NCI-H2029 treated with DMSO at 0.1 percent for 48 hours (cell line): ENCODE measurements at places on chromosomes 3 and 15.

DNA sequence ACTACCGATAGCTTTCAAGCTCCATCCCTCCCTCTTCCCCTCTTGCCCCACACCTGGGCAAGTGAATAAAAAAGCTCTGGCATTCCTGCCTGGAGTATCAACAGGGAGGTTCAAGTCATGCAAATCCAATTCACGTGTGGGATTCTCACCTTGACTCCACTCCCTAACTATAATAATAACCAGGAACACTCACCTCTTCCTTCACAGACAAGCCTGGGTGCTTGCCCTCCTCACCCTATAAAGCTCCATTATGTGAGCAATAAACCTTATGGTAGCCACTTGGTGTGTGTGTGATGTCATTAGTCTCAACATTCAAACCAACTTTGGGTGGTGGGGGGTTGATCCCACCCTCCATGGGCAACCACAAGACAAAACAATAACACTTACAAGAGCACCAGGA is 16.6 kb downstream of the CHDH start:
- DNase-seq, result no peak

DNA sequence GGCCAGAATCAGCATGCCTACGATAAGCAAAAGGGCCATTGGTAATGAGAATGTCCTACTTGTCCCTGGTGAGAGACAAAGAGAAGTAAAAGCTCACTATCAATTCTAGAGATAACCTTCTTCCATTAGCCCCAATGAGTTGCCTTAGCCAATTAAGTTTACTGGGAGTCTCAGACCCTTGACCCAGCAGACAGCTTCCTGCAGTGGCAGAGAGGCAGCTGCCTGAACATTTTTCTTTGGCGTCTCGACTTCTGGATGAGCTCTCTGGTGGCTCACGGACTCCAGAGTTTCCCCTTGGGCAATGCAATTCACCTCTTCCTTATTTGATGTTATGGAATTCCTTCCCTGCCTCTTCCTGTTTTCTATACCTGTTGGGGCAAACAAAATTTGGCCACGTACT is 1034.4 kb downstream of the NAALADL2 start:
- DNase-seq, result no peak

DNA sequence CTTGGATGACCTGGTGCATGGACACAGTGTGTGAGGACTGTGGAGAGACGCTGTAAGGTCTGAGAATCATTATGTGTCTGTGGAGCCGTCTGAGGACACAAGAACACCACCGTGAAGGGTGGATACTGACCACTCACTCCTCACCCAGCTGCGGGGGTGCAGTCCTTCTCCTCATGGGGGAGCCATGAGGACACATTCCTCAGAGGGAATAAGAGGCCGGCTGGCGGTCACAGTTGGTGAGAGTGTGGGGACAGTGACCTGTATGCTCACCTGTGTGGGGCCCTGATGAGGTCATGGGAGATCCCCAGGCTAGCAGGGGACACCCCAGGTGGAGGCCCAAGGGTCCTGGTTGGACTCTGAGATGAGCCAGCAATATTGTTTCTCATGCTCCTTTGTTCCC is 2.5 kb upstream of the TRPM1 start:
- no peak for DNase-seq

DNA sequence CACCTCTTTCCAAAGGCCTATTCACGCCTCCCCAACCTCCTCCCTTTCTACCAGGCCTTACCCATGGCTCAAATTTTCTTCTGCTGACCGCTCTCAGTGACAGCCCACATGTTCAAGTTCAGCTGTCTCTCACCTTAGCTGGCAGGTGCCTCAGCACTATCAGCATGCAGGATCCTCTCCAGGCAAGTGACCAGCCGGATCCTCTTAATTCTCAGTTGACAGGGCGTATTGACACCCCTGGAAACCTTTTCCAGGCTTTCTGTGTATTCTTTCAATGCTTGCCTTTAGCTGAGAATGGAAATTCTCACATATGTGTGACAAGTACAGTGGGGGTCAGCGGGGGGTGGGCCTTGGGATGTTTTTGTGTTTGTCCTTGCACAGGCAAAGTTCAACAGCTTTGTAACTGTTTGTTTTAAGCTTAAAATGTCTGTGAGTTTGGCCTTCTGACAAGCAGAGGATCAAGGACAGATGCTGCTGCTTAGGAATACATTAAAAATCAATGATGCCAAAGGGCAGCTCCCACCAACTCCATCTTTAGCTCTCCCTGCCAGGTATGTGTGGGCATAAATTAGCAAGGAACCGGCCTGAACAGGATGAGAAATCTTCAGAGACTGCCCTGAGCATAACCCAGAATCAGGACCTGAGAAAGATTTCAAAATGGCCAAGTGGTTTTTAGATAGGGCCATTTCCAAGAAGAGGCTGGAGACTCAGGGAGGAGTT is 17.4 kb upstream of the BDH1 start:
- DNase-seq, result no peak

DNA sequence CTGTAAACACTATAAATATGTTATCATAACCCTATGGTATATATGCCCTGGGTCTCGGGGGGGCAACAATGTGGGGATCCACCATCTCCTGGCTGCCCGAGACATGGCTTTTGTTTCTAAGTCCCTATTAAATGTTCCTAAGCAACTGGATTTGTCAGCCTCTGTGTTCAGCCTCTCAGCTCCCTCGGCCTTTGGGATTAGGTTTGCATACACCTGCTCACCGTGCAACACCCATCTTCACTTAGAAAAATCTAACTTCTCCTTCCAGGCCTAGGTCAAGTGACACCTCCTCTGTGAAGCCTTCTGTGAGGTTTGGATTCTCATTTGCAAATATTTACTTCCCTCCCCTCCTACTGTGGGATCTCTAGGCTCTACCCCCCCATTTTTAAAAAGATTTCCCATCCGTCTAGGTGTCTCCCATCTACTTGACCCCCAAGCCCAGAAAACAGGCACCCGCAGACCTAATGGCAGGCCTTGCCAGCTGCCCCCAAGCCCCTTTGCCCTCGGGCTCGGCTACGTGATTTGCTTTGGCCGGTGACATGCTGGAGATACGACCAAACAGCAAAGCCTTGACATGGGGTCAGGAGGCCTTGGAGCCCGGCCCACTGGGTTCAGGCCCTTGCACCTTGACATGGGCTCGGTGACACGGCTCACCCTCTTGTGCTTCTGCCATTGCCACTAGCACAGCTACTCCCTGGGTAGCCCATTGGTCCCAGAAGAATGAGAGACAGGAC is 66.0 kb upstream of the BLM start:
- no peak for DNase-seq

DNA sequence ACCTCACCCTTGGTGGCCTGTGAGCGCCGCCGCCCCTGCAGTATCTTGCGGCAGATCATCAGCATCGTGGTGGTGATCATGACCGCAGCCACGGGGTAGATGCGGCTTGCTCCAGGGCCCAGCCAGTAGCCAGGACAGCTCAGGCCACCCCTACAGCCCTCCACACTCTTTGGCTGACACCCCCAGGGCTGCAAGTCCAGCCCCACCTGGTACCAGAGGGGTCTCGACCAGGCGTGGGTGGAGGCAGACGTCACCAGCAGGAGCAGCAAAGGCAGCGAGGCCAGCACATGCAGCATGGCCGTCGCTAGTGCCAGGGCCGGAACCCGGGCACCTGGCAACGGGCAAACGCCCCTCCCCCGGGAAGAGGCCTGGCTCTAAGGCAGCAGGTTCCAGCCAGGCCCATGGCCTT is at the start of gene TMEM89:
Gene TMEM89 (minus strand): TSS at position 309 of the 409 bp plus-strand sequence. CDS start 13 bp downstream, at position 296.
- no peak for DNase-seq

DNA sequence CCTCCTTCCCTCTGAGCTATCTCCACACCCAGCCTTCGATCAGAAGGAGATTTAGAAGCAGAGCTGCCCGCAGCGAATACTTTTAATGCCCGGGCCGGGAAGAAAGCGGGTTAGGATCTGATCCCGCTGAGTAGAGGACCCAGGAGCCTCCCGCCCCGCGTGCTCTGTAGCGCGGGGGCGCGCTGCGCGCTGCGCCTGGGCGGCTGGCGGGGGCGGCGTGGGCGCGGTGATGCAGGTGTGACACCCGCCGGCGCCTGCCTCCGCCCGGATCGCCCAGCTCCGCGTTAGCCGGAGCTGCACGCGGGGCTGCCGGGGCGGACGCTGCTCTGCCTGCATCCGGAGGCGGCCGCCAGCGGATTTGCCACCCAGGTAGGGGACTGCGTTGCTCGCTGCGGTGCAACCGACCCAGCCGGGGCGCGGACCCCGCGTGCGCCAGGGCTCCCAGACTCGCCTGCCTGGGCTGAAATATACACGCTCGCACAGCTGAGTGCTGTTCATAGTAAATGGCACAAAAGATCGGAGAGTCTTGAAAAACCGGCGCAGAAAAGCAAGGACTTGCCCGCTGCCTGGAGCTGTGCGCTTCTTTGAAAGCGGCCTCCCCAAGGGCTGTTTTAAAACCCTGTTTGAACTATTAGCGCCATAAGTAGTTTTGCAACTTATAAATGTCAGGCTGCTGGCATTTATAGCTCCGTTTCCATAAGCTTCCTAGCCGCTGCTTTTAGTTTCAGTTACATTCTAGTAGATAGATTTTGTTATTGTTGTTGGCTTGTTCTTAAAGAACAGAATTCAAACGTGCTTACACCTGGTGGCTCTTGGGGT is at the start of gene SV2B:
Gene SV2B (plus strand): TSS at position 263 of the 819 bp plus-strand sequence. CDS start 126,007 bp downstream, outside the sequence.
- no peak for DNase-seq

GRCh38 chr15:39777496-39777895 is 5.1 kb downstream of the FSIP1 start:
- DNase-seq, result no peak

GRCh38 chr15:81380668-81381067 is 6.7 kb upstream of the TMC3 start:
- no peak for DNase-seq

GRCh38 chr15:32704395-32704981 is 13.3 kb upstream of the GREM1 start:
- no peak for DNase-seq

DNA sequence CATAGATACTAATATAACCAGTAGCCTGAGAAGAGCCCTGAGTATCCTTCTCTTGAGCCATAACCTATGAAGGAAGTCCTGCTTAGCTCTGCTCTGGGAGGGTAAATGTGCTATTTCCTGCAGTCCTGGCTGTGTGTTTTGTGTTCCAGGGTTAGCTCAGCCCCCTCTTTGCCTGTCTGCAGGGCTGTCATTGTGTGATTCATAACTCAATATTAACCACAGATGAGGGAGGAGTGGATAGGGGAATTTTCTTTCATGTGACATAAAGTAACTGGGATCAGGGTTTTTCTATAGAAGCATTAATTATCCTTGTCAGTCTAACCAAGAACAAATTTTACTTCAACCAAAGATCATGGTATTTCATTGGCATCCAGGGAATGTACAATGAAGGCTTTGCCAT is 183.3 kb upstream of the ZBTB20 start:
- no peak for DNase-seq

DNA sequence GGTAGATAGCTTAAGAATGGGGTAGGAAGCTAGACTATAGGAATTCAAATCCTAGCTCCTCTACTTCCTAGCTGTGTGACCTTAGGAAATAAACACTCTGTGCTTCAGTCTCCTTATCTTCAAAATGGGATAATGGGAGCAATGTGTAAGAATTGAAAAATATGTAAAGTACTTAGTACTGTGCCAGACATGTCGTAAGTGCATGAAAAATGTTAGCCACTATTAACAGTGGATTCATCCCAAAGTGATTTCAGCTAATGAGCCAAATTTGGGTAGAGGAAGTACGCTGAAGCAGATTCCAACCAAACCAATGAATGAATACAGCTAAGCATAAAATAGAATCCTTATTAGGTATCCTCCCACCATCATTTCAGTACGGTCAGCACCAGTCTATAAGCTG is 192.1 kb downstream of the RORA start:
- no peak for DNase-seq

GRCh38 chr15:45435124-45435903 is 57.0 kb upstream of the GATM start:
- DNase-seq, result no peak

- DNase-seq, result no peak
Measured at GRCh38 chr15:50876260-50876988, 32.1 kb upstream of the AP4E1 start.

DNA sequence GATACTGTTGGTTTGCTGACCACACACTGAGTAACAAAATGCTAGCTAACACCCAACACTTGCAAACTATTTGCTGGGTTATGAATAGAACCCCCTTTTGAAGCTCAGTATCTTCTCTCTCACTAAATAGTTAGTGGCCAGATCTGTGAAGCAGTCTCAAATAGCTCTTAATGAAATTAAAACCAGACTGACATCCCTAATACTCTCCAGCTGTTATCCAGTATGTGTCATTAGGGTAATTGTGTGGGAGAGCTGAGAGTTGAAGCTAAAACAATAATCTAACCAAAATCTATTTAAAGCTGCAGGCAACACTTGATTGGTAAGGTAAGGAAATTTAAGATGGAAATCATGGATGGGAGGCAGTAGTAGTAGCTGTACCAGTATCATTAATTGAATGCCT is 110.4 kb upstream of the RORA start:
- DNase-seq, result no peak

- no peak for DNase-seq
Measured at GRCh38 chr3:126969586-126969985, 13.3 kb upstream of the PLXNA1 start.

GRCh38 chr3:114005481-114005880 is 50.8 kb downstream of the CCDC191 start:
- DNase-seq, result no peak
